T-helper 17 cell (primary cell): ENCODE measurements at places on chromosomes 13 and 19. TPM values are rescaled to one million over a fixed set of nuclear protein-coding genes. Genes with fewer than 3 reads are reported as not detected.

TSKS gene
- total RNA-seq = 1.9 TPM

DNA sequence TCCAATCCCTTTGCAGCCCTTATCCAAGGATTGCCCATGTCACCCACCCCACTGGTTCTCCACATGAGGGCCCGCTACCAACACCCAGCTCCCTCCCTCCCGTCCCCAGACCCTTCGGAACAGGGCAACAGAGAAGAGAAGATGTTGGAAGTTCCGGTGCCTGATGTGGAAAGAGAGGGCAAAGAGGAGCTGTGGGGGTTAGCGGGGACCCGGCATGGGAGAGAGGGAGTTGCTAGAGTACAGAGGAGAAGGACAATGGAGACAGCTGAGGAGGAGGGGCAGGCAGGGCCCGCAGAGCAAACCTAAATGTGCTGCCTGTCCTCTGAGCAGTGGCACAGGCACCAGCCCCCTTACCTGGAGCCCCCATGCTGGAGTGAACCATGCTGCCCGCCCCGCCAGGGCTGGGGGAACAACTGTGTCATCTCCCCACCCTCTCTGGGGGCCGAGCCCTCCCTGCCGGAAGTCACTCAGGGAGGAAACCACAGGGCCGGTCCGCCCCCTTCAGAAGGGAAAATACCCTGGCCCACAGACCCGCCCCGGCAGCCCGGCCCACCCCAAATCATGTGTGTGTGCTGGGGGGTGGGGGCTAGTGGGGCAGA lies at the start of gene POU2F2:
POU2F2 (minus strand) TSS at position 417 of the 599 bp plus-strand sequence; CDS start at position 382, 35 bp downstream.
- H3K4me3 ChIP-seq = peak within 1 kb of the TSS; percentile 97
- no peaks in the 10 kb centered on the region for H3K27me3 ChIP-seq
- peak; percentile 84 for DNase-seq
- peaks cover 72% of the 10 kb centered on the region for H3K4me1 ChIP-seq
- peaks cover 2% of the 10 kb centered on the region for H3K36me3 ChIP-seq

DNA sequence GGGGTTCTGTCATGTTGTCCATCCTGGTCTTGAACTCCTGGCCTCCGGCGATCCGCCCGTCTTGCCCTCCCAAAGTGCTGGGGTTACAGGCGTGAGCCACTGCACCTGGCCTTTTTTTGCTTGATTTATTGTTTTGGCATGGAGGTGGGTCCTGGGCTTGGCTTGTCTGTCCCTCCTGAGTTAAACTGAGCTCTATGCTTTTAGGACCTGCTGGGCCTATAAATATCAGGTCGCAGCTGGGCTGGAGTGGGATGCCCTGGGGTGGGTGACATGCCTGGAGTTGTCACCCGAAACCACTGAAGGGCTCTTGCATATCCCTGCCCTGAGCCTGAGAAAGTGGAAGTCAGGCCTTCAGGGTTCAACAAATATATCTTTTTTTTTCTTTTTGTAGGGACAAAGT lies 5.5 kb downstream of the ARRDC5 start:
- no peaks in the 10 kb centered on the region for H3K36me3 ChIP-seq
- H3K4me1 ChIP-seq = peaks cover 4% of the 10 kb centered on the region
- H3K27me3 ChIP-seq = no peaks in the 10 kb centered on the region
- no peak for DNase-seq
- no peak overlapping the region for H3K27ac ChIP-seq
- no peak overlapping the region for H3K4me3 ChIP-seq

DNA sequence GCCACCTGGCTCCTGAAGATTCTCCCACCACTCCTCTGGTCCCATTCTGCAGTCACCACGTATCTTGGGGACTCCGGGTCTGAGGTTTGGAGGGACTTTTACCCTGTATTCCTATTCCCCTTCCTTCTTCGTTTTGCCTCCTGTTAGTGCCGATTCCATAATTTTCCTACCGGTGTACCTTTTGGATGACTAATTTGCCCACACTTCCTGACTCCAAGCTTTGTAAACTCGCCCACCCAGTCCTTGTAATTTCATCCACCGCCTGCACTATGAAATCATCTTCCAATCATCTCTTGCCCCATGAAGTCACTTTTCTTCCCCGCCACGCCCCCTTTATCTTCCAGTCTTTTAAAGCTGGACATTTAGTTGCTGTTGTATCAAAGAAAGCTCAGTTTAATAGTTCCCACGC lies 572 bp downstream of the UCHL3 start:
- peak overlapping the region; percentile 97 for H3K4me3 ChIP-seq
- peaks cover 41% of the 10 kb centered on the region for H3K4me1 ChIP-seq
- H3K27ac ChIP-seq = peak overlapping the region; percentile 98
- H3K36me3 ChIP-seq = peaks cover 17% of the 10 kb centered on the region
- no peak for DNase-seq
- H3K27me3 ChIP-seq = no peaks in the 10 kb centered on the region

- no peaks in the 10 kb centered on the region for H3K36me3 ChIP-seq
- no peak overlapping the region for H3K4me3 ChIP-seq
- H3K27ac ChIP-seq = no peak overlapping the region
- DNase-seq = no peak
- no peaks in the 10 kb centered on the region for H3K4me1 ChIP-seq
- peaks cover 65% of the 10 kb centered on the region for H3K27me3 ChIP-seq
These were observed 76.8 kb downstream of the ANKRD10 start for GRCh38 chr13:110838116-110838515.

DNA sequence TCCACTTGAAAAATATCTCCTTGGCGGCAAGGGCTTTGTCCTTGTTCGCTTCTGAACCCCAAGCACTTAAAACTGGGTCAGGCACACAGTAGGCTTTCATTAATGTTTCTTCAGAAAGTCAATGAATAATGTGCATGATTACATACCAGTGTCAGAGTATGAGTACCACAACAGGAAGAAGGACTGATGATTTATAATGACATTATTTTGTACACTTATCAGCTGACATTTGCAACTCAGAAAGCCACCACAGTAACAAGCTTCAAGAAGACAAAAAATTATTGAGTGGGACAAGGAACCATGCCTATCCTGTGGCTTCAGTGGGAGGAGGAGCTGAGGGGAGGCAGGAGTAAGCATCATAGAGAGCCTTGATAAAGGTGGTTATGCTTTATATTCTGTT lies 10.0 kb downstream of the POLR1D start:
- no peak overlapping the region for H3K27ac ChIP-seq
- H3K4me1 ChIP-seq = peaks cover 42% of the 10 kb centered on the region
- no peak for DNase-seq
- H3K36me3 ChIP-seq = peaks cover 2% of the 10 kb centered on the region
- H3K4me3 ChIP-seq = no peak overlapping the region
- H3K27me3 ChIP-seq = no peaks in the 10 kb centered on the region

- H3K27me3 ChIP-seq = no peaks in the 10 kb centered on the region
- DNase-seq = no peak
- H3K4me3 ChIP-seq = no peak overlapping the region
- H3K27ac ChIP-seq = peak overlapping the region; percentile 60
- H3K36me3 ChIP-seq = peaks cover 3% of the 10 kb centered on the region
These were observed 61.8 kb downstream of the URI1 start for GRCh38 chr19:30003866-30004265.

DNA sequence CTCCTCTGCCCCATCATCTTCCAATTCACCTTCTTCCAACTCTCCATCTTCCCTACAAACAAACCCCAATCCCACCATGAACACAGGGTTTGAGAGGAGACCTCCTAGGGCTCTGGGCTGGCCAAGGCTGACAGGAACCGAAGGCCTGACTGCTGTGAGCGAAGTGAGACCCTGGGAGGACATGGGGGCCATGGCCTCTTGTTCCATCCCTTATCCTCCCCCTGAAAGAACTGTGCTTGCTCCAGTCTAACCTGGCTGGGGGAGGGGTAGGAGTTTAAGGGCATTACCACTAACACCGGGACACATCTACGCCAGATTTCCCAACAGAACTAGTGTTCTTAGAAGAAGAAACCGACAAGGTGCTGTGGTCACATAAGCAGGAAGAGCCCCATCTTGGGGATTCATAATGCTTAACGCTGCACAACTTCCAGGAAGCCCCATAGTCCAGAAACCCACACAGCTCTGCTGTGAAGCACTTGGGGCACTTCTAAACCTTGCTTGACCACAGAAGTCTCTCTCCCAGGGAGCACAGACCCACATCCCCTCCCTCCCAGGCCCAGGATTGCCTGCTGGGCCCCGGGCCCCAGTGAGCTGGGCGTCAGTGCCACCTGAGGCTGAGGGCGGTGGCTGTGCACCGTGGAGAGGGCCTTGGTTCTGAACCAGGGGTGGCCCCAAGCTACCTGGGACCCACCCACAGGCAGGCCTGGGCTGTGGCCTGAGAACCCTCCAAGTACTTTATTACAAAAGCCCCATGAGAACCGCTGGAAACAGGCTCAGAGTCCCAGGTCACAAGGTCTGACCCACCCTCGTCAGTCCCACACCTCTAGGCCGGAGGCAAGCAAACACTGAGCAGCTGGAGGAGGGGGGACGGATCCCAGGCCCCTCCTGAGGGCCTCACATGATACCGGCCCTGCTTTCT lies 18.8 kb downstream of the ZC3H4 start:
- H3K4me1 ChIP-seq = peaks cover 41% of the 10 kb centered on the region
- peaks cover 2% of the 10 kb centered on the region for H3K36me3 ChIP-seq
- DNase-seq = peak; percentile 25
- no peaks in the 10 kb centered on the region for H3K27me3 ChIP-seq
- H3K27ac ChIP-seq = peak overlapping the region; percentile 99

DNA sequence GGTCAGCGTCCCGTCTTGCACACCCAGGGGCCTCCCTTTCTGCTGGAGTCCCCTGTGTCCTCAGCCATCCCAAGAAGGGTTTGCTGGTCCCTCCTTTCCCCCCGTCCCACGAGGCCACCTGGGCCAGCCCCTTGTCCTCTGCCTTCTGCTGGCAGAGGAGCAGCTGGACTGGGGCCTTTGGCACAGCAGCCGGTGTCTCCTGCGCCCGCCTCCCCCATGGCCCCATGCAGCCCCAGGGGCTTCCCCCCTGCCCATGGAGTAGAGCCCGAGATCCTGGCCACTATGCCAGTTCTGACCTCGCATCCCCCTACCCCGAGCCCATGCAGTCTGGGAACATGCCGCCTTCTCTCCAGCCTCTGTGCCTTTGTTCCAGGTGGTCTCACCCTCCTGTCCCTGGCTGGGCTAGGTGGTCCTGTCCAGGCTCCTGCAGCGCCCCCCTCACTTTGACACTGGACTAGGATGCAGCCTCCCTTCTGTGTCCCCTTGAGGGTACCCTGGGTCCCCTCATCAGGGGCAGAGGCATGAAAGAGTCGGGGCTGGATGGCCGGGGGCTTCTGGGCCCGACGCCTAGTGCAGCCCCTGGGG lies 5.7 kb upstream of the GARIN5A start:
- no peak overlapping the region for H3K4me3 ChIP-seq
- peaks cover 21% of the 10 kb centered on the region for H3K4me1 ChIP-seq
- no peaks in the 10 kb centered on the region for H3K27me3 ChIP-seq

DNA sequence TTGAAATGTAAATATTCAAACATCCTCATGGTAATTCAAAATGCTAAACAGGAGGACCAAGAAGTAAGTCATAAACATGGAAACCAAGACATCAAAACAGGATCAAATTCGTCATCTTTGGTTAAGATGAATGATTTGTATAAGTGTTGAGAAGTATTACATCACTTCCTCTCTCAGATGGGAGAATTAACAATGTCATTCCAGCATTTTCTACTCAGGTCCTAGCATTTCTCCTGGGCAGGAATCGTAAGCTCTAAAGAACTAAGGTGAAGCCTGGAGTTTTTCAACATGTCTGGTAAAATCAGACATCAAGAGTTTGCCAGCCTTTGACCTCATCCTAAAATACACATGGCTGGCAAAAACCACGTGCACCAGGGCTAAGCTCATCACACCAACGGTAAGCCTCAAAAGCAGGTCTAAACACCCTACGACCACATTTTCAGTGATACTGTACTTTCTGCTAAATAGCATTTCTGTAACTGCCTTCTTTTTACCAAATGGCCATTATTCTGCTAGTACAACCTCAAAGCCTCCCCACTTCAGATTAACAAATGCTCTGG lies 24.8 kb downstream of the RANBP3 start:
- peak overlapping the region; percentile 97 for H3K27ac ChIP-seq
- H3K4me3 ChIP-seq = peak overlapping the region; percentile 79
- peaks cover 66% of the 10 kb centered on the region for H3K4me1 ChIP-seq
- no peak for DNase-seq
- H3K36me3 ChIP-seq = no peaks in the 10 kb centered on the region

DNA sequence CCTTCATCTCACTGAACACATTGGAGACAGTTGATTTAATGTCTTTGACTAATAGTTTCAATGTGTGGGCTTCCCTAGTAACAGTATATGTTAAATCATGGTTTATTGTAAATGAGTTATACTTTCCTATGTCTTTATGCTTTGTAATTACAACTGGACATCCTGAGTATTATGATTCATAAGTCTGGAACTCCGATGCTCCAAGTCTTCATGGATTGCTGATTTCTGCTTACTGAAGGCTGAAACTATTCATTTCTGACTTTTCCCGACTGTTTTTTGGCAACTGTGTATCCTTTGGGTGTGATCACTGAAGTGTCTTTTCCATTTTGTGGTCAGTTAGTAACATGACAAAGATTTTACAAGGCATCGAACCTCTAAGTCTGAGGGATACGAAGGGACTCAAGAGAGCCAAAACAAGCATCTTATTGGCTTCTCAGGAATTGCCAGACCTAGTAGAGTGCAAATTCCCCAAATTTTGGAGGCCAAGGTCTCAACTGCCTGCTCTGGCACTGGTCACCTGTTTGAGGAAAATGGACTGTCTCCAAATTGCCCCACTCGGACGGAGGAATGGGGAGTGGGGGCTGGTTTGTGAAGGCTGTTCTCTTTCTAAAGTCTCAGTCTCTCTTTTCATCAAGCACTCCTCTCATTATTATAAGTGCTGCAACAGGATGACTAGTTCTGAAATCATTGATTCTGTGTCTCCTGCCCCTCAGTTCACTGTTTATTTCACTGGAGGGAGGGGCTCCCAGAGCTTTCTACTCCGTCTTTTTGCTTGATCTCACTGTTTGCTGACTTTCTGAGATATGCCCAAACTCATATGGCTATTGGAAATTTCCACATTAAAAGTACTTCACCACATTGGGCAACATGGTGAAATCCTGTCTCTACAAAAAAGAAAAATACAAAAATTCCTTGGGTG lies 20.2 kb upstream of the CD70 start:
- no peaks in the 10 kb centered on the region for H3K4me1 ChIP-seq
- H3K36me3 ChIP-seq = peaks cover 6% of the 10 kb centered on the region
- no peak overlapping the region for H3K27ac ChIP-seq

FFAR3 gene
- 0.78 TPM for total RNA-seq

GRCh38 chr13:46754812-46755211 lies 42.1 kb downstream of the ESD start:
- H3K27me3 ChIP-seq = peaks cover 16% of the 10 kb centered on the region
- peaks cover 3% of the 10 kb centered on the region for H3K36me3 ChIP-seq
- H3K4me1 ChIP-seq = peaks cover 18% of the 10 kb centered on the region

CDC42EP5 gene
- not detected for total RNA-seq

- no peak overlapping the region for H3K4me3 ChIP-seq
- peaks cover 15% of the 10 kb centered on the region for H3K4me1 ChIP-seq
- DNase-seq = no peak
- H3K36me3 ChIP-seq = no peaks in the 10 kb centered on the region
- H3K27ac ChIP-seq = no peak overlapping the region
- no peaks in the 10 kb centered on the region for H3K27me3 ChIP-seq
These were observed 12.6 kb downstream of the CSNK1G2 start for GRCh38 chr19:1953441-1954094.

USHBP1 gene
- total RNA-seq = not detected
